ENCODE measurements at places on chromosomes 11 and 22. TPM values are rescaled to one million over a fixed set of nuclear protein-coding genes. Genes with fewer than 3 reads are reported as not detected.

MUC6 gene
- total RNA-seq: not detected

NEFH gene
- total RNA-seq: 1.3 TPM

MOGAT2 gene
- not detected for total RNA-seq

SLC35F2 gene
- 32.3 TPM for total RNA-seq

PTPRCAP gene
- 1.9 TPM for total RNA-seq

SYCE3 gene
- not detected for total RNA-seq

GAL gene
- 31.7 TPM for total RNA-seq

NPTXR gene
- total RNA-seq: 4.4 TPM

HORMAD2 gene
- total RNA-seq: not detected

OR56B4 gene
- total RNA-seq: not detected

PRR33 gene
- not detected for total RNA-seq

ANKK1 gene
- not detected for total RNA-seq

NLRP6 gene
- total RNA-seq: not detected

DEUP1 gene
- total RNA-seq: not detected

All from epithelial cell of alveolus of lung (primary cell).